GM19239 (cell line): ENCODE measurements at places on chromosomes 4 and X.

DNA sequence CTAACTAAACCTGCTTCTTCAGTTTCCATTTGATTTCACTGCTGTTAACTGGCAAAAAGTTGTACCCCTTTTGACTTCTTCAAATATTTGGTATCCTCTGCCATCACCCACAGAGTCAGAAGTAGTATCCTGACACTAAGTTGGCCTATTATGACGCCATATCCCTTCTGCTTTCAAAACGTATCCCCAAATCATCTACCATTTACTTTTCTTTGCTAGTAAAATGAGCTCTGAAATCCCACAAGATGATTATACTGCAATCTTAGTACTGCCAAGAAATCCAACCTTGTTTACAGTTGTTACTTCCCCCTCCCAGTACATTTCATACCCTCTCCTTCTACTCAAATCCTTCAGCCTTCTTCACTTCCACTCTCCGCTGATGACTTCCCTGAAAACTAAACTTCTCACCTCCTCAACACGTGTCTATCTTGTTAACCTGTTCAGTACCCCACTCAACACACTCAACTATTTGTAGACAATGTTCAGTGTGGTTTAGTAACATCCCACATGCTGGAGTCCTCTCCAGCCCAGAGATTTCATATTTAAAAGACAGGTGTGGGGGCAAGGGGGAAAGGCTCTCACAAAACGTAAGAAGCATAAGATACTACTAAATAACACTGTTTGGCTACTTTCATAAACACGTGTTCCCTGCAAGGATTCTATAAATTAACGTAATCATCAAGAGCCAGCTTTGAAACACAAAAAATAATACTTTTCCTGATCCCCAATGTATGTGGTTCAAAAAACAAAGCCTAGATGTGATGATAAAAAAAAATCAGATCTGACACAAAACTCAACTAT is 1.3 kb downstream of the NAF1 start:
- no peak for DNase-seq

DNA sequence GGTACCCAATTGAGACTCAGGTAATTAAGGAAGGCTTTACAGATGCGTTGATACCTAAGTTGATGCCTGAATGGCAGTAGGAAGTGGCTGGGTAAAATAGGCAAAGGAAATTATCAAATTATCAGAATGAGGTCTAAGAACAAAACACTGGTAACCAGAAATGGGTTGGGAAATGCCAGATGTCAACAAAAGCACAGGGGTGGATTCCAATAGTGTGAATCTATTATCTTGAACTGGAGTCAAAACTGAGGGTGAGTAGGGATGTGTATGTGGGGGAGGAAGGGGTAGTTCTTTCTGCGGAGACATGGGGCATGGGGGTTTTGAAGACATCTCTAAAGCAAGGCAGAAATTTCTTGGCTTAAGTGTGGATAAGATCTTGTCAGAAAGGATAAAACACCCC is 16.0 kb upstream of the SEPTIN6 start:
- no peak for DNase-seq

DNA sequence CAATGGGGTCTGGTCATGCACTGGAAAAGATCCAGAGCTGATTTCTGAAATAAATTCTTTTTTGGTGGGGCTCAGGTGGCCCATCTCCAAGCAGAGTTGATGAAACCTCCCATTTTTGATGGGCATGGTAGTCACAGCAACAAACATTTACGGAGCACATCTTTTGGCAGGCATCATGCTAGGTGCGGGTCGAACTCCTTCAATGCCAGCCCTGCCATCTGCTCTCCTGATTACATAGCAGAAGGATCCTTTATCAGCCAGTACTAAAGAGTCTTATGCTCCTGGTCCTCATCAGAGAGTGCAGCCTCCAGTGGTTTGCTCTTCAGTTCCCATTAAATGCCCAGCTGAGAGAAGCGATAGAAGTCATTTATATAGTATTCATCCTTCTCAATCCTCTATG is 121.7 kb downstream of the GRXCR1 start:
- no peak for DNase-seq

DNA sequence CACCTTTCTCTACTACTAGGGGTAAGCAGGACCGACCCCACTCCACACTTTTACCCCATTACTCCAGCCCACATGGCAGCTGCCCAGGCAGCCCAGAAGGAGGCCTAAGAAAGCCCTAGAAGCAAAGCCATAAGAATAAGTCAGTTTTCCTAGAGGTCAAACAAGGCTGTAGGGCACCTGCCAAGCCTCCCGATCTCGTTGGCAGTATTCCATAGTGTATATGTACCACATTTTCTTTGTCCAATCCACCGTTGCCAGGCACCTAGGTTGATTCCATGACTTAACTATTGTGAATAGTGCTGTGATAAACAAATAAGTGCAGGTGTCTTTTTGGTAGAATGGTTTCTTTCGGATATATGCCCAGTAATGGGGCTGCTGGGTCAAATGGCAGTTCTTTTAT is 54.2 kb downstream of the RHOXF2B start:
- no peak for DNase-seq

DNA sequence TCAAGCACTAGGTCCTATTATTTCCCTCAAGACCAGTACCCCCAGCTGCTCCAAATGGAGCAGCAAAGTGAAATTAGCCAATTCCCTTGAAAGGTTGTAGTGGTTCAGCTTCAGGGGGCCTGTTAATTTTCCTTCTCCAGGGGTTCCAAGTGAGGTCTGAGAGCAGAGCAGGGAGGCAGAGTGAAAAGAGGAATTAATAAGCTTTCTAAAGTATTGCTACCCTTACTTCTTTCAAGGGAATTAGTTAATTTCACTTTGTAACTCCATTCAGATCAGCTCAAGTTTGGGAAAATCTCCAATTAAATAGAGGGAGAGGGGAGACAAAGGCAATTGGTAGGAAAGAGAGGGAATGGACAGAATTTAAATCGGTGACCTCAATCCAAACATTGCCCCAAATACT is 78.7 kb upstream of the SLC7A11 start:
- no peak for DNase-seq

GRCh38 chr4:33226133-33226532 is 2506.0 kb downstream of the PCDH7 start:
- DNase-seq: no peak
